ENCODE measurements at places on chromosomes 7 and 10.

GRCh38 chr10:58326967-58327381 lies 7.8 kb upstream of the UBE2D1 start:
- DNase-seq: peak; percentile 63

GRCh38 chr10:87974769-87975168 lies 111.3 kb downstream of the PTEN start:
- DNase-seq: no peak

DNA sequence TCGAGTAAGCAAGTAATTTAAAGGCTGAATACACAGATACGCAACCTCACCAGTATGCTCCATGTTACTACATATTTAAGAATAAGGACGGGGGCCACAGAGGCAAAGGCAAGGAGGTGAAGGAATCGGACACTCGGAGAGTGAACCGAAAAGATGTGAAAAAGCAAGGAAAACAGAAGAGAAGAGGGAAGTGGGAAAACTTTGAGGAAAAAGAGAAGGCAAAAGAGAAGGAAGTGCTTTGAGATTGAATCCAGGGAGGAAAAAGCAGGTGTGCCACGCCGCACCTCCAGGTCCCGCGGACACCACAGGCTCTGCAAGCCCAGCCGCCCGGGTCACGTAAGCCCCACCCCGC lies 367 bp upstream of the AVL9 start:
- DNase-seq: no peak

GRCh38 chr7:145064114-145064513 lies 228.3 kb upstream of the TPK1 start:
- no peak for DNase-seq

- DNase-seq: no peak
Measured at GRCh38 chr10:1293157-1293556, 237.0 kb downstream of the WDR37 start.

DNA sequence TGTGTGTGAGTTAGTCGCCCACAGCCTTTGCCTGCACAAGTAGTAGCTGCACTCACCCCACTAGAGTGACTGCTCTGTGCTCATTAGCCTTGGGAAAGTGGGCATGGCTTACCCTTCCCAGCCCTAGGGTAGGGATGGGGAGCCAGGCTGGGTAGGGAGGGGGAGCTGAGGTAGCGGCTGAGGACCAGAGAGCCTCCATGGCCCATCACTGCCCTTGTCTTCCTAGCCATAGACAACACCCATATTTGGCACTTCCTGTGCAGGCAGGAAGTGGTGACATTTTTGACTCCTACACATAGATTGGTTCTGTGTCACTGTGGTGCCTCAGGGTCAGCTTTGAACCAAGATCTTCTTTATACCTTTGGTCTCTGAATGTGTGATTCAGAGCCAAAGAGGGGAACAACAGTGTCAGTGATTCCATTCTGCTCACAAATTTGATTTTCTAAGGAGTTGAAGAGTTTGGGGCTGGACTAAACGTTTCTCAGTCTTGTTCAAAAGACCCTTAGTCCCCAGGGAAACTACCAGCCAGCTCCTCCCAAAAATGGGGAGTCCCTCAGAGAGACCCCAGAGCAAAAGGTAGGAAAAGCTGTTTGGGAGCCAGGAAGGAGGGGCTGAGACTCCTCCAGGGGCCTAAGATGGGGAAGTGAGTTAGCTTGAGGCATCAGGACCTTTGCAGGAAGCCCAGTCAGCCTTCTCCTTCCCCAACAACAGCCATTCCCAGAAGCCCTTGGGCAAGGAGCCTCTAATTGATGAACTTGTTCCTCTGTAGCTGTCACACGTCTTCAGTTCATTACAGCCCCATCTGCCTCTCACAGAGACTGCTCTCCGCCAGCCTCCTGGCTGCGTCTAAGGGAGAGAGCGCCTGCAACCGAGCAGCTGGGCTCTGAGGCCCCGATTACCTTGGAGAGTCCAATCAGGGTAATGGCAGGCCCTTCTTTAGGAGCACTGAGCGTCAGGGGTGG lies 135.0 kb downstream of the CDH23 start:
- DNase-seq: no peak

GRCh38 chr10:21603721-21604120 lies 69.7 kb downstream of the MLLT10 start:
- no peak for DNase-seq

All from cardiac fibroblast (primary cell).